GM12878 (cell line): ENCODE measurements at places on chromosomes 1 and 21. TPM values are rescaled to one million over a fixed set of nuclear protein-coding genes. Genes with fewer than 3 reads are reported as not detected.

DNA sequence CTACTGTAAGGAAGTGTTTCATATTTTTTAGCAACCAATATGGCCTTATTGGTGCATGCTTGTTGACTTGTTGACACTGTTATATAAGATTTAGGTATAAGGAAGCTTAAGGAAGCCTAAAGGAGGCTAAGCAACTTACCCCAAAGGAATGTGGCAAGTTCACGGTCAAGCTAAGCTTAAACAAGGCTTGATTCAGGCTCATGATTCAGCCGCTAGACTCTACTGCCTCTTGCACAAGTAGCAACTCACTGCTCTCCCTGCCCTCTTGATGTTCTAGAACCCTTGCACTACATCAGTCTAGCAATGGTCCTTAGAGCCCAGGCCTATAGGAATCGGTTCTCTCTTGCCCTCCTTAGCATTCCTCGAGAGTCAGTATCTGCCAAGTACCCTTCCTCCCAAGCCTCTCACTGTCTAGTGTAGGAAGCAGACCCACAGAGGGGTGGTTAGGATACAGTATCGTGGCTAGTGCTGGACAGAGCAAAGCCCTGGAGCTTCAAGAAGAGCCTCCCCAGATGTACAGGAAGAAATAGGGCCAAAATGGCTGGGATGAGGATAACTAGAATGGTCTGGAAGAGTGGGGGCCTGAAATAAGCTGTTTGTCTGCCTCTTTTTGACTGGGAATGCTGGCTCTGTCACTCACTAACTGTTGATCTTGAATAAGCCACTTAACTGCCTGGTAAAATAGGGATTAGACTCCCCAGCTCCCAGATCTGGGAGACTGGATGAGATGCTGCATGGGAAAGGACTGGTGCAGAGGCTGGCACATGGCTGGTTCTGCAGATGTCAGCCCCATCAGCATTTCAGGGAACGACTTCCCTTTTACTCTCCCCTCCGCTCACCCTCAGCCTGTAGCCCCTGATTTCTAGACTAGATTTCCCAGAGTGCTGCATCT is 122.2 kb downstream of the NAV1 start:
- no peak for DNase-seq
- H3K4me1 ChIP-seq: no peaks in the 10 kb centered on the region
- H3K4me3 ChIP-seq: no peak overlapping the region
- no peaks in the 10 kb centered on the region for H3K36me3 ChIP-seq
- no peak overlapping the region for H3K27ac ChIP-seq

GRCh38 chr21:36466061-36466511 is 13.8 kb downstream of the CLDN14 start:
- no peaks in the 10 kb centered on the region for H3K4me1 ChIP-seq
- no peak for DNase-seq
- no peak overlapping the region for H3K4me3 ChIP-seq

GRCh38 chr21:31887391-31887841 is 14.6 kb downstream of the HUNK start:
- H3K4me3 ChIP-seq: no peak overlapping the region
- H3K27ac ChIP-seq: no peak overlapping the region
- no peak for DNase-seq

DNA sequence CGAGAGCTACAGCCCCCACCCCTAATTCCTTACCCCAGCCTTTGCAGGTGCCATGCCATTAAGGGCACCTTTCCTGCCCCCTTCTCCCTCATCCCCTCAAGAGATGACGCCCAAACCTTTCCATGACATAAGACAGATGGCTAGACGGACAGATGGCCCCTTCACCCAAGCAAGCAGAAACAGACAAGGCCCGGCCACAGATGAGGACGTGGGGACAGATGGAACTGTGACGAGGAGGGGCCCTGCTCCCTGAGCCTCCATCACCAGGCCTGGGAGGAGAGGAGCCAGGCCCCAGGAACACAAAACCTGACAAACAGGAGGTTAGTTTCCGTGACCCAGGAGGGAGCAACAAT is 24.7 kb upstream of the PEF1 start:
- no peak overlapping the region for H3K27ac ChIP-seq
- no peak for DNase-seq
- no peak overlapping the region for H3K4me3 ChIP-seq

DNA sequence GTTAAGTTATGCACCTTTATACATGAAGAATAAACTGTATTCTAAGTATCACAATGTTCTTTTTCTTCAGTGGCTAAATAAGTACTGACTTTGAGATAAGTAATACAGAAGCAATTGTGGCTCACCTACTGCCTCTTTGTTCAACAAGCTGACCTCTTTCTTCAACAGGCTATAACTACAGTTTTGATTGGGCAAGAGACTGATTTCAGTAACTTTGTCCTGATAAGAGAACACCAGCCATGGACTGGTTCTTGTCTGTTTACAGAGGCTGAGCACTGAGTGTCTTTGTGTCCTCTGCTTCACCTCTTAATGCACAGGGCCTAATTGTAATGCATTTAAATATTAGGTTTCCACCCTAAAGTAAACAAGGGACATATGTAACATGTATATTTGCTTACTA is 34.6 kb upstream of the PDE4B start:
- H3K4me1 ChIP-seq: no peaks in the 10 kb centered on the region
- H3K27me3 ChIP-seq: no peaks in the 10 kb centered on the region
- H3K36me3 ChIP-seq: no peaks in the 10 kb centered on the region
- H3K4me3 ChIP-seq: no peak overlapping the region

GRCh38 chr1:5161372-5161771 is 507.0 kb downstream of the AJAP1 start:
- no peak overlapping the region for H3K4me3 ChIP-seq
- DNase-seq: no peak
- no peaks in the 10 kb centered on the region for H3K36me3 ChIP-seq
- H3K4me1 ChIP-seq: no peaks in the 10 kb centered on the region

DNA sequence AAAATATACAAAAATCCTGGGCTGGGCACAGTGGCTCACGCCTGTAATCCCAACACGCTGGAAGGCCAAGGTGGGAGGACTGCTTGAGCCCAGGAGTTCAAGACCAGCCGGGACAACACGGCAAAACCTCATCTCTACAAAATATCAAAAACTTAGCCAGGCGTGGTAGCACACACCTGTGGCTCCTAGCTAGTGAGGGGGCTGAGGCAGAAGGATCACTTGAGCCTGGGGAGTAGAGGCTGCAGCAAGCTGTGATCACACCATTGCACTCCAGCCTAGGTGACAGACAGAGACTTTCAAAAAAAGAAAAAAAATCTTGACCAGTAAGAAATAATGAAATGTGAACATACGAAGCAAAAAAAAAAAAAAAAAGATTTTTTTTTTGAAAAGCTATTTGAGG is 52.1 kb downstream of the ARID4B start:
- no peak for DNase-seq
- peak overlapping the region; percentile 41 for H3K27ac ChIP-seq
- H3K27me3 ChIP-seq: no peaks in the 10 kb centered on the region
- H3K4me3 ChIP-seq: peak overlapping the region; percentile 34; the same call in 1 of the 2 replicates
- peaks cover 20% of the 10 kb centered on the region for H3K4me1 ChIP-seq
- H3K36me3 ChIP-seq: no peaks in the 10 kb centered on the region; the same call in 1 of the 2 replicates

GRCh38 chr1:243266231-243266630 is 10.4 kb downstream of the SDCCAG8 start:
- DNase-seq: no peak
- no peak overlapping the region for H3K4me3 ChIP-seq
- peaks cover 5% of the 10 kb centered on the region for H3K4me1 ChIP-seq
- no peaks in the 10 kb centered on the region for H3K27me3 ChIP-seq
- no peaks in the 10 kb centered on the region for H3K36me3 ChIP-seq

- no peak within 1 kb of the TSS for H3K27ac ChIP-seq
- H3K36me3 ChIP-seq: no peaks in the 10 kb centered on the region
- H3K4me3 ChIP-seq: no peak within 1 kb of the TSS
- peaks cover 4% of the 10 kb centered on the region for H3K27me3 ChIP-seq
- no peak for DNase-seq
Observed at GRCh38 chr1:23217421-23218115, at the start of gene HTR1D. Gene HTR1D (minus strand): TSS chr1:23217502. CDS start chr1:23194219, 23,283 bp downstream.

GRCh38 chr1:91685994-91686393 is 185.3 kb downstream of the CDC7 start:
- no peaks in the 10 kb centered on the region for H3K36me3 ChIP-seq
- peaks cover 21% of the 10 kb centered on the region for H3K4me1 ChIP-seq
- DNase-seq: no peak
- H3K27ac ChIP-seq: no peak overlapping the region
- no peaks in the 10 kb centered on the region for H3K27me3 ChIP-seq
- H3K4me3 ChIP-seq: no peak overlapping the region

GRCh38 chr1:87647430-87648177 is 318.9 kb downstream of the LMO4 start:
- H3K36me3 ChIP-seq: no peaks in the 10 kb centered on the region
- H3K4me3 ChIP-seq: no peak overlapping the region
- DNase-seq: no peak
- H3K27me3 ChIP-seq: no peaks in the 10 kb centered on the region
- H3K27ac ChIP-seq: no peak overlapping the region

- H3K27me3 ChIP-seq: no peaks in the 10 kb centered on the region
- peaks cover 9% of the 10 kb centered on the region; the same call in 1 of the 2 replicates for H3K4me1 ChIP-seq
- H3K36me3 ChIP-seq: no peaks in the 10 kb centered on the region
Observed at GRCh38 chr1:200640963-200641401, 20.4 kb upstream of the KIF14 start.

DNA sequence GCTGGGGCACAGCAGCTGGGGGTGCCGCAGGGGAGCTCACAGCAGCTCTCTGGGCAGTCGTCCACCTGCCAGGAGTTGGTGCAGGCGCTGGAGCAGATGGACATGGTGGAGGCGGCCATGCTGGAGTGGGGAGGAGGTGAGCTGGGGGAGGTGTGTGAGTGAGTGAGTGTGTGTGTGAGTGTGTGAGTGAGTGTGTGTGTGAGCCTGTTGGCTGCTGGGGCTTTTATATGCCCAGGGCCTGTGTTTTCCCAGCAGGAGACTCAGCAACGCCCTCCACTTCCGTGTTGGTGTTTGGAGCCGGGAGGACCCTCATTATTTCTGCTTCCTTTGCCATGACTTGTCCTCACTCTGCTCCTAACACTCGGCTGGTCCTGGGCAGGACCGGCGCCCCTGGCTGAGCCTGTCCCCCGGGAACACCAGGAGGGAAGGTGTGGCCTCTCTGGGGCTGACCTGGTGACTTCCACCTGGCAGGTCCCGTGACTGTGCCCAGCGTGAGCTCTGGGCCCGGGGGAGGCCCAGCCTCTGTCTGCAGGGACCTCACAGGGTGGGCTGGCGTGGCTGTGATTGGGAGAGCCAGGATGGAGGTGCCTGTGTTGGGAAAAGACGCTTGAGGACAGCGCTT is at the start of gene KRTAP10-2:
KRTAP10-2 (minus strand) TSS at position 166 of the 622 bp plus-strand sequence; CDS start at position 119, 47 bp downstream.
- H3K4me1 ChIP-seq: no peaks in the 10 kb centered on the region
- DNase-seq: no peak
- no peak within 1 kb of the TSS for H3K27ac ChIP-seq
- no peaks in the 10 kb centered on the region for H3K27me3 ChIP-seq
- no peak within 1 kb of the TSS for H3K4me3 ChIP-seq

DNA sequence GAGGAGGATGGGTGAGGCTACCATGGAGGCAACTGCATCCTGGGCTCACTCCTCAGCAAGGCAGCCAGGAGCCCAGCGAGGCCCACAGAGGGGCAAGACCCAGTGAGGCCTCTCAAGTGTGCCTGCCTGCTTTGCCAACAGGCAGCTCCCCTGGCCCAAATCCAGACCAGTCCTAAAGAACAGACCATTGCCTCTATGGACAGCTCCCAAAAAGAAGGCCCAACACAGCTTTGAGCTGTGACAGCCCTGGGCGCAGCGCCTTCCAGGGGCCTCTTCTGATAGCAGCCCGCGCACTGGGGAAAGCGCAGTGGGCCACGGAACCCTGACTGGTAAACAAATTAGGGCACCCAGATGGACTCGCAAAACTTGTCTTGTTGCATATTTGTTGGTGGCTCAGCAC is 25.5 kb downstream of the C1orf198 start:
- H3K27ac ChIP-seq: no peak overlapping the region
- H3K4me3 ChIP-seq: no peak overlapping the region
- H3K4me1 ChIP-seq: no peaks in the 10 kb centered on the region

DNA sequence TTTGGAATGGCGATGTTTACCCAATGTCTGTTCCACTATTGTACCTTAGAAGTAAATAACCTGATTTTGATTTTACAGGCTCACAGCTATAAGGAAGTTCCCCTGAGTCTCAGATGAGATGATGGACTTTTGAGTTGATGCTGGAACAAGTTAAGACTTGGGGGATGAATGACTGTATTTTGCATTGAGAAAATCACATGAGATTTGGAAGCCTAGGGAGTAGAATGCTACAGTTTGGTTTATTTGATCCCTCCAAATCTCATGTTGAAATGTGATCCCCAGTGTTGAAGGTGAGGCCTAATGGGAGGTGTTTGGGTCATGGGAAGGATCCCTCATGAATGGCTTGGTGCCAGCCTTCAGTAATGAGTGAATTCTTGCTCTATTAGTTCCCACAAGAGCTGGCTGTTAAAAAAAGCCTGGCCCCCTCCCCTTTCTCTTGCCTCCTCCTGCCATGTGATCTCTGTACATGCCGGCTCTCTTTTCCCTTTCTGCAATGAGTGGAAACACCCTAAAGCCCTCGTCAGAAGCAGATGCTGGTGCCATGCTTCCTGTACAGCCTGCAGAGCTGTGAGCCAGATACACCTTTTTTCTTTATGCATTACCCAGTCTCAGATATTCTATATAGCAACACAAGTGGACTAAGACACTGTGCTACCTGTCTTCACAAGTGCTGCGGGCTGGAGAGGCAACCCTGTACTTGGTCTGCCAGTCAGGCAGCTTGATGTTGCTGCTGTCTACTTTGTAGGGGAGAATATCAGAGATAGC is 77.0 kb upstream of the TLR5 start:
- no peaks in the 10 kb centered on the region for H3K36me3 ChIP-seq
- no peak overlapping the region for H3K4me3 ChIP-seq
- no peaks in the 10 kb centered on the region for H3K27me3 ChIP-seq
- no peak overlapping the region for H3K27ac ChIP-seq
- DNase-seq: no peak

GRCh38 chr1:10890491-10891071 is 94.1 kb upstream of the CASZ1 start:
- peaks cover 3% of the 10 kb centered on the region for H3K27me3 ChIP-seq
- H3K36me3 ChIP-seq: no peaks in the 10 kb centered on the region
- no peaks in the 10 kb centered on the region for H3K4me1 ChIP-seq
- no peak overlapping the region for H3K27ac ChIP-seq

DNA sequence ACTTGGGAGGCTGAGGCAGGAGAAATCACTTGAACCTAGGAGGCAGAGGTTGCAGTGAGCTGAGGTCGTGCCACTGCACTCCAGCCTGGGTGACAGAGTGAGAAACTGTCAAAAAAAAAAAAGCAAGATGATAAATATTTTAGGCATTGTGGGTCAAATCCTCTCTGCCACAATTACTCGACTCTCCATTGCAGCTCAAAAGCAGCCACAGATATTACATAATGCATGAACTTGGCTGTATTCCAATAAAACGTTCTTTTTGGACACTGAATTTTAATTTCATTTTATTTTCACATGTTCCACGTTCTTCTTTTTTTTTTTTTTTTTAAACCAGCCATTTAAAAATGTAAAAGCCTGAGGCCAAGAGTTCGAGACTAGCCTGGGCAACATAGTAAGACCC is 69.4 kb downstream of the TCP10L start:
- H3K4me1 ChIP-seq: no peaks in the 10 kb centered on the region
- H3K27ac ChIP-seq: no peak overlapping the region
- H3K4me3 ChIP-seq: no peak overlapping the region
- DNase-seq: no peak

SUSD4 gene
- 0.33 TPM in 1 of 2 replicates, not detected in the other for total RNA-seq

RAB29 gene
- 12.5 TPM in 2 replicates for total RNA-seq

LRRC71 gene
- total RNA-seq: not detected in 2 replicates

GPBP1L1 gene
- total RNA-seq: 78.9 and 80.5 TPM in 2 replicates

OR2L8 gene
- total RNA-seq: not detected in 2 replicates

LDLRAD2 gene
- total RNA-seq: 0.08 TPM in 1 of 2 replicates, not detected in the other

ETS2 gene
- 8.6 and 10.1 TPM in 2 replicates for total RNA-seq

PRAMEF14 gene
- total RNA-seq: not detected in 2 replicates

LIX1L gene
- 23.4 and 23.6 TPM in 2 replicates for total RNA-seq

LCK gene
- total RNA-seq: 126 and 143 TPM in 2 replicates

MRPL39 gene
- 68.8 and 71.4 TPM in 2 replicates for total RNA-seq

PTCH2 gene
- 0.87 and 0.96 TPM in 2 replicates for total RNA-seq

SPRR3 gene
- total RNA-seq: not detected in 2 replicates
